ENCODE measurements at places on chromosomes 4 and X.

GRCh38 chr4:48898733-48899431, 7.7 kb downstream of the OCIAD2 start:
- no peak for DNase-seq

GRCh38 chr4:102514298-102514964, 13.3 kb downstream of the NFKB1 start:
- no peak for DNase-seq

- no peak for DNase-seq
These were observed 86.8 kb upstream of the ETNPPL start for GRCh38 chr4:108849611-108850168.

DNA sequence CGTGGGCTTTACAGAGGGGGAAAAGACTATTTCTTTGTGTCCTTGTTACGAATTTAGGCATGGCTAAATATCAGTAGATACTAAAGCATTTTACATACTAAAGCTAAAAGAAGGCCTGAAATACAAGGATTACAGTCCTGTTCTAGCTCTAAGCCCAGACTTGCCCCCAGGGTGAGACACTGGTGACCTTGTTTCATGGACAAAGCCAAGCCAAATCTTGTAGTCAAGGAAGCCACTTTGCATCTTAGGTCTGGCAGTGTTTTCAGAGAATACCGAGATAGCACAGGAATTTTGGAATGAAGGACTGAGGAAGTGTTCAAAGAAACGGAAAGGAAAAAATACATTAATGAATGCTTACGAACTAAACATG, 733 bp upstream of the G3BP2 start:
- DNase-seq, result no peak

- peak; percentile 48 for DNase-seq
These were observed 278 bp downstream of the RELL1 start for GRCh38 chr4:37685823-37686372.

DNA sequence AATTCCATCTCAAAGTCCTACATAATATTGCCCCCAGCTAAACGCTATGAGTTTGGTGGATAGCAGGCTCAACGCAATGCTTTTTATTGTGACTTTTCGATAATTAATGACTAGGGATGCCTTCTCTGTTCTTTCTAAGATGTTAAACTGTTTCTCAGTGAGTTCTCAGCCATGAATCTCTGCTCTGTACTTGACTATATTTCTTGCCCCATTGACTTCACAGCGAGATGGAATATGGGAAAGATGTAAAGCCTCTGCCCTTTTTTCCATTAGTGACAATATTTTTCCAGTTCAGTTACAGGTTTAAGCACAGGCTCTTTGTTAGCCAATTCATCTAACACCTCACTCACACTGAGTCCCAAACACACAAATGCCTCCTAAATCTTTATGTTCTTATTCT, 1022.0 kb downstream of the ADGRL3 start:
- DNase-seq, result no peak
